ENCODE measurements at places on chromosomes 6 and 20. TPM values are rescaled to one million over a fixed set of nuclear protein-coding genes. Genes with fewer than 3 reads are reported as not detected.

SUMO4 gene
- 0.27 TPM for total RNA-seq

DNA sequence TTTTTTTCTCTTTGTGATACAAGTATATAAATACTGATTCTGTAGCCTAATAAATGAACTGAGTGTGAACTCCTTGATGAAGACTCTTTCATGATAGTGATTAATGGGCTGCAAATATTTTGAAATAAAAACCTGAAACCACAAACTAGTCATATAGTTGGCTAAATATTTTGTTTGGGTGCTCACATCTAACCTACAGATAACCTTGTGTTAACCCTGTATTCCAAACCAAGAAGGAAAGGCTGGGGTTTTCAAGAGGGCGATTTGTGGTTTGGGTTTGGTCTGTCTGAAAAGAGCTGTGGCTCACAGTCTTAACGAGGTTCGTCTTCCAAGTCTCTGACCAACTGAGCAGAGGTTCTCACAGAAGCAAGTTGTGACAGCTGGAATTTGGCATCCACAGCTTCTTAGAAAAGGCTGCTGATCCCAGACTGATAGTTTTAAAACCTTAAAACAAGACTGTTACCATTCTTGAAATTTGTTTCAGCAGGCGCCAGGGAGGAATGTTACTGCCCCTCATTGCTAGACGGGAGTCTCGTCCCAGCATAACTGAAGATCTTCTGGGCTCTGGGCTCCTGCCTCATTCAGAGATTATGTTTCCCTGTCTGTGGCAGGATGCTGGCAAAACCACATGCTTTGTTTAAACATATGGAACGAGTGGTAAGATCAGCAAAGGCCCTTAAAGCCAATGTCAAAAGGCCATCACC, 736.4 kb upstream of the MARCKS start:
- H3K4me3 ChIP-seq = no peak overlapping the region
- no peaks in the 10 kb centered on the region for H3K36me3 ChIP-seq
- peaks cover 12% of the 10 kb centered on the region for H3K4me1 ChIP-seq
- no peak for DNase-seq

DNA sequence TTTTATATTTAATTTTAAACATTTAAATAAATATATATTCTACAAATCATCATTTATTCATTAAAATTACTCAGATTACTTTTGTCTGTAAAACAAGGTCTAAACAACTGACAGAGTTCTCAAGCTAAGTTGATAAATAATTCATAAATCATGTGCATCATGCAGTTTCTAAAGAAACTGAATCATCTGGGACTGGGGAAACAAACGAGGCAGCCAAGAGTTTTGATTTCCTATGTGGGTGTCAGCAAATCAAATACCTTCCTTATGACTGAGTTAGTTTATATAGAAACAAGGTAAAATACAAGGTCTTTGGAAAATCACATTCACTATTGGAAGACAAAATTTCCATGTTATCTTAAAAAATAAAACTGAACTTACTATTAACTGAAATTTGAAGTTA, 149.9 kb upstream of the BEND6 start:
- no peak for DNase-seq
- peak overlapping the region; percentile 53 for H3K27ac ChIP-seq
- H3K36me3 ChIP-seq = no peaks in the 10 kb centered on the region
- no peaks in the 10 kb centered on the region for H3K27me3 ChIP-seq

- H3K36me3 ChIP-seq = no peaks in the 10 kb centered on the region
- no peak overlapping the region for H3K27ac ChIP-seq
- DNase-seq = no peak
- peaks cover 96% of the 10 kb centered on the region for H3K27me3 ChIP-seq
- no peak overlapping the region for H3K4me3 ChIP-seq
Measured at GRCh38 chr6:117275205-117275604, 9.8 kb downstream of the VGLL2 start.

GRCh38 chr6:33663727-33664449, 42.8 kb downstream of the ITPR3 start:
- no peaks in the 10 kb centered on the region for H3K27me3 ChIP-seq
- no peak for DNase-seq
- no peak overlapping the region for H3K27ac ChIP-seq
